Islet precursor cell (in vitro differentiated cells): ENCODE measurements at places on chromosomes 5 and 9.

- no peak for DNase-seq
These were observed 219.2 kb upstream of the KLF4 start for GRCh38 chr9:107708791-107709190.

DNA sequence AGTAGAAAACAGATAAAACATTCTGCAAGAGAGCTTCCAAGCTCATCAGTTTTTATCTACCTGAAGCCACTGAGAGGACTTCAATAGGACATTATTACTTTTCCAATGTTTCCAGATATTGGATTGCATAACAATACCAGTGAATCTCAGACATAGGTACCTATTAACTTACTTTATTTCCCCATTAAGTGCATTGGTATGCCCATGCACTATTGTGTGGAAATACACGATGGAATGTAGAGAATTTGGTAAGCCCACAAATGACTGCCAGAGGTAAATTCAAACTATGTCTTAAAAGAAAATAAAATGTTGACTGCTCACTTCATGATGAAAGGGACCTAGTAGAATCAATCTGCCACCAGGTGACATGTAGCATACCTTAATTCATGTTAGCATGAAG, 48.1 kb upstream of the PRR16 start:
- no peak for DNase-seq

DNA sequence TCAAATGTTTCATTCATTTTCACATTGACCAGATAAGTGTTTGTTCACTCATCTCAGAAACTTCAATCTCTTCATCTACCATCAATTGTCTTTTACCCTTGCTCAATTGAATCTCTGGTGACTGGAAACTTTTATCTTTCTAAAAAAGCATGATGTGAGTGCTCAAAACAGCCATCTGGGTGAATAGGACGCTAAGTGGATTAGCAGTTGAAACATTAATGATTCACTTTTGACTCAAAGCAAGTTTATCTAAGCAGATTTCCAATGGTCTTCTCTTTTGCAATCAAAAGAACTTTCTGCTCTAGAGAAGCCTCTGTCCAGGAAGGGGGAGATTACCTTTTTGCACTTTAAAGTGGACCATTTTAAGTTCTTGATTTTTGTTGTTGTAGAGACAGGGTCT, 22.2 kb downstream of the KLF4 start:
- DNase-seq = no peak

DNA sequence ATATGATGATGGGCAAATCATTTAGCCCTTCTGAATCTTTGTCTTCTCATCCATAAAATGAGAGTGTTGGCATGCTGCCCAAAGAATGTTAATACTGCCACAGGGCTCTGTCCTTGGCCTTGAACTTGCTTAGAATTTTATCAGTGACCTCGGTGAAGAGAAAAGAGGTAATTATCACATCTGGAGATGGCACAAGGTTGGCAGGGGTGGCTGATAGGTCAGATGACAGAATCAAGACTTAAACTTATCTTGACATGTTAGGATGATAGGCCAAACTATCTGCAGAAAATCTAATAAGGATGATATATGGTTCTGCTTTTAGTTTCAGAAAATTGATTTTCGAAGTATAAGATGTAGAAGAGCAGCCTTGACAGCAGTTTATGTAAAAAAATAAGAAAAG, 599.1 kb upstream of the CLINT1 start:
- no peak for DNase-seq

DNA sequence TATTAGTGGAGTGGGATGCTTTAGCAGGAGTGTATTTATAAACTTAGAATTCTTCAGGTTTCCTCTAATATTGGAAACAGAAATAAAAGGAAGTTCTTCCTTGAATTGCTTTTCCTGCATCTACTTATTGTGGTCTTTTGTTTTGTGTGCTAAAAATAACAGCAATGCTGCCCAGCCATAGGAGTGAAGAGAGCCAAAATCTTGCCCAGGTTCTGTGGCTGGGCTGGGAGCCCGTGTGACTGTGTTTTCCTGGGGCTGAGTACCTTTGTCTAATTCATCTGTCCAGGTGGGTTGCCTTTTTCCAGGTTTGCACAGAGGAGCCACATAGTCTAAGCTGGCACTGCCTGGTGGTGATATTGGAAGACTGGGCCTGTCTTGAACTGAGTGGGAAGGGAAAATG, 179.7 kb upstream of the ADAMTSL1 start:
- DNase-seq = no peak

DNA sequence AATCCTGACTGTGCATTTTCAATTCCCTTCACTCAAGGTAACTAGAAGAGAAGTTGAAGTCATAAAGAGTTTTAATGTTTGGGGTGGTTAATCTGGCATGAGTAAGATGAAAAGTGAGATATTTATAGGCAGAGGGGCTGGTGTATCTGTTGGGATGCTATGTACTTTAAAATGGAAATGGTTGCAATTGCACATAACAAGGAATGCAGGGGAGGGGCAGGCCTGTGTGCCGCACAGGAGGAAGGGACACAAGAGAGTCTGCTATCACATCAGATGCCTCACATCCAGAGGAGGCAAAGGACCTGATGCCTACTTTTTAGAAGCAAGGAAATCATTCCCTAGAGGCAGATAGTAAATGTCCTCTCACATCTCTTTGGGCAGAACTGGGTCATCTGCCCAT, 55.5 kb upstream of the OSMR start:
- no peak for DNase-seq

DNA sequence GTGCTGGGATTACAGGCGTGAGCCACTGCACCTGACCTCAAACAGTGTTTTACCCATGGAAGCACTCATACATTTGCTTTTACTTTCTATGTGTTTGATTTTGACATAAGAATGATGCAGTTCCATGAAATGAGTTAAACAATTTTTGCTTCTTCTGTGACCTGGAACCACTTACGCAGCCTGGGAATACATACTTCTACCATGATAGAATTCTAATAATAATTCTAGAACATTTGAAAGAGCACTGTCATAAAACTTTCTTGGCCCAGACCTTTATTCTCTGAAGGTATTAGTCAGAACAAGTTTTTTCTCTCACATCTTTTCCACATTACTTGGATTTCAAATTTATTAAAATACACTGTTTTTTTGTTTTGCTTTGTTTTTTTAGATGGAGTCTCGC, 25.3 kb upstream of the COL5A1 start:
- DNase-seq = no peak

DNA sequence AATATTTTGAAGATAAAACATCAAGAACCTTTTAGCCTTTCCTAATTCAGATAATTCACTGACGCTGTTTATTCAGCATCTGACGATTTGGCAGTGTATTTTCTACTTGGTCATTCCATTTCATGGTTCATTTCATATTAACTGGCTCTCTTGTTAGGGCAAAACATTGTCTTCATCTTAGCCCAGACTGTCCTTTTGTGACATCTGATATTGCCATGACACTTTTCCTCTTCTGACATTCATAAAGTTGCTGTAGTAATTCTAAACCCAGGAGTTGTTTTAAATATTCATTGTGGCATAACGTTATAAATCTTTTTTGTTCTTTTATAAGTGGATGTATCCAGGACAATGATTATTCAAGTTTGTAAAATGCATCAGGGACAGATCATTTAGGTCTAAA, 1.8 kb downstream of the SCAMP1 start:
- DNase-seq = no peak

- DNase-seq = no peak
These were observed 36.2 kb upstream of the ZNF366 start for GRCh38 chr5:72543365-72543764.

DNA sequence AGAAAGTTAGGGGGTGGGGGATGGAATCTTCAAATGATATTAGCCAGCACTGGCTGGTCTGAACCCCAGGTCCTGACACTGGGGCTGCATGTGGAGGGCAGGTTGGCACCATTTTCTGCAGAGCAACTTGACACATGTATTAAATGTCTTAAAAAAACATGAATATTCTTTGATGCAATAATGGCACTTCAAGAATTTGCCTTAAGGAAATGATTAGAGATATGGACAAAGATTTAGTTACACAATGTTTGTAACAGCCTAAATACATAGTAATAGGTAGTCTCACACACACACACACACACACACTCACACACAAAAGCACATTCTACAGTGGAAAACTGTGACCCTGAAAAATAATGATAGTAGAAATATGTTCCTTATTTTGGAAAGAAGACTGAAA, 3.6 kb downstream of the SVEP1 start:
- DNase-seq = no peak

DNA sequence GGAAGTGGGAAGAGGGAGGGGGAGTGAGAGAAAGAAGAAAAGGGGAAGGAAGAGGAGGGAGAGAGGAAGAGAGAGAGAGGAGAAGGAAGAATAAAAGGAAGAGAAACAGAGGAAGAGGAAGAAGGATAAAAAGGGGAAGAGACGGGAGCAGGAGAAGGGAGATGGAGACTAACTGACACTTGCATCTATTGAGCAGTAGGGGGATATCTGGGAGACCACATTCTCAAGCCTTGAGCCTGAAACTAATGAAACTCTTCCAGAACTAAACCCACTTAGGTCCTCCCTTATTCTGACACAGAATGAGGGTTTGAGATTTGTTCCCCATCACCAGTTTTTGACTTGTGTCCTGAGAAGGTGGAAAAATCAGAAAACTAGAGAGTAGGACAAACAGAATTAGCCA, 533.3 kb downstream of the CDH12 start:
- no peak for DNase-seq

GRCh38 chr5:123441408-123441807, 18.2 kb upstream of the CEP120 start:
- DNase-seq = no peak

DNA sequence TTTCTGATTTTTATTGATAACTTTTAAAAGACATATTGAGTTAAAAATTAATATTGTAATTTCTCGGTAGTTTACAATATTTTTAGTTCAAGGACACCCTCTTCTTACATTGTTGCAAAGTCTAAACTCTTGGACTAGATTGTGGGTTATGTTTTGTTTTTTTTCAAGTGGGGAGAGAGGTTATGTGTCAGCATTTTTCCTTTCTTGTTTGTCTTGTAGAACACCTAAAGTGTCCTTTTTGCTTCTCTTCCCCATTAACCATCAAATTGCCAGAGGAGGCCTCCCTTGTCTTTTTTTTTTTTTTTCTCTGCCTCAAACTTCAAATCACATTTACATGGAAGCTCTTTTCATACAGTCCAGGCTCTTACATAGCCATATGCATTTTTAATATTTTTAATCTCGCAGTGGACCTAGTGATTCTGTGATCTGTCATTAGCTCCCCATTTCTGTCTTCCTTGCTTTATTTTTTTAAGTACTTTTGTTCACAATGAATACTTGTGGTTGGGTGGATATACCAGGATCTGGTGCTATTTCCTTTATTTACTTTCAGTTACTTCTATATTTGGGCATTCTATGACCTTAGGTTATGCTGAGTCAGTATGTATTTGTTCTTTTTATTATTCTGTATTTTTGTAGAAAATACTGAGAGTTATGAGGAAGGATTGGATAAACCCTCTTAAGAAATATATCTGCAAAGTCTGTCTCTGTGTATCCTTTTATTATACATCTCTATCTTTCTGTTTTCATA, 2280.6 kb upstream of the ACO1 start:
- no peak for DNase-seq

- DNase-seq = no peak
These were observed 14.7 kb upstream of the CPEB4 start for GRCh38 chr5:173873306-173873922.

DNA sequence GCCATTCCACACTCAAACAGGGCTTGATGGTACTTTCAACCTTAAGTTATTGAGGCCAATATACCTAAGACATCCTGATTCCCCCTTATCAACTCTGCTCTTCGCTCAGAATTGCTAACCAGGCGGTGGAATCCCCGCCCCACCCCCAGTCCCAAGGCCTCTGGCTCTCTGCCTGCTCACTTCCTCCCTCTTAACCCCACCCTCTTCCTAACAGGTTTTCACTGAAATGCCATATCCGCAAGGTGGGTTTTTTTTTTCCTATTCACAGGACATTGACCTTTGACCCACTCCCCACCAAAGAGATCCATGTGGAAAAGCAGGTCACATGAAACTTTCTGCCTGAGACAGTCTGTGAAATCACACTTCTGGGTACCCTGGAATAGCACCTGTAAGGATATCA, 66.6 kb upstream of the IFNK start:
- DNase-seq = peak; percentile 68

DNA sequence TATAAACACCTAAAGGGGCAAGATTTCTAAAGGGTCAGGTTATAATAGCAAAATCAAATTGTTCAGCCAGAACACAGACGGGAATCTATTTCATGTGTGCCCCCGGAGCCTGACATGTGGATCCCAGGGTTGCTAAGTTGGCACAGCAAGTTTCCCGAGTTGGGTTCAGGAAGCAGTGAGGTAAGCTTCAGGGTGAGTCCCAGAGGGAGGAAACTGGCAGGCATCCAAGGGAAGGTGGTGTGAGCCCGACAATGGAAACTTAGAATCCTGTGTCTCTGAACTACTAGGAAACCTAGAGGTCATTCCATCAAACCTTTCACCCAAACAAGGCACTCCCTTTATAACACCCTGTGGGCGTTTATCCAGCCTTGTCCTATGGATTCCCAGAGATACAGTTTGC, 98.4 kb downstream of the ADRB2 start:
- peak; percentile 25 for DNase-seq

- DNase-seq = no peak
These were observed 522.3 kb upstream of the ST8SIA4 start for GRCh38 chr5:101425339-101425859.

DNA sequence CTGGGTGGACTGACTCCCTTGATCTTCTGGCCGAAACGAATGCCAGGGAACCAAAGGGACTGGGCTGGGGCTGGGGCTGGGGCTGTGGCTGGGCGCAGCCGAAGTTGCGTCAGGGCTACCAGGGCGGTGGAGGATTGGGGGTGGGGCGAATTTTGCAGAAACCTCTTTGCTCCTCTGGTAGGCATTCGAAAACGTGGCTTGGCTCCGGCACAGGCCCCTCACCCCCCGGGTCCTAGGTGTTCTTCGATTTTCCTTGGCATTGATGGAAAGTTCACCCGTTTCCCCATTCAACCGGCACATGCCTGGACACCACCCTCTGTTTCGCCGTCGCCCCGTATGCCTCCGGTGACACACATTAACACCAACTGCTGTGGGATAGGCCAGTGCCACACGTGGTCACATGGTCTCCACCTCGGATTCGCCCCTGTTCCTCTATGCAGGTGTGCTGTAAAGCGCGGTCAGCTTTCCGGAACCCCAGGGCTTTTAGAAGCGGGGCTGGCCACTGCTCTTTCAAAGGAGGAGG, 477.1 kb downstream of the SPATA31A7 start:
- peak; percentile 35 for DNase-seq

DNA sequence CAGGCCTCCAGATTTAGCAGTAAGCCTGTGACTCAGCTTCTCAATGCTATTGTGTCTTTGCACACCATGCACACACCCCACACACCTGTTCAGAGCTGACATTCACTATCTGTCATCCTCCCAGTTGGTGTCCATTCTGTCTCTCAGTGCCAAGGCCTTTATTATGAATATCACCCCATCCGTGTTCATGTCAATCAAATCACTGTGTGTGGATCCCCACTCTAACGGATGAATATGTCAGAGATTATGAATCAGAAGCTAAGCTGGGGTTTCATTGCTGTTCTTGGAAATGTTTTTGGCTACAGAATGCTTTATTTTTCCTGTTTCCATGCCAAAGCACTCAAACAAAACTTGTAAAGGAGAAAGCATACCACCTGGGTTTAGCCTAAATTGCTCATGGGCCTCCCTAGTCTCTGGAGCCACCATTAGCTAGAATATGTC, 9.4 kb upstream of the MAMDC2 start:
- DNase-seq = no peak
